Stimulated activated CD8-positive, alpha-beta memory T cell treated with anti-CD3 and anti-CD28 coated beads, Interleukin-4, amount 100 ng/mL, for 1 hour (primary cell): ENCODE measurements at places on chromosomes 4 and X.

- DNase-seq, result peak; percentile 6
Measured at GRCh38 chr4:20916106-20916505, 215.8 kb downstream of the PACRGL start.

DNA sequence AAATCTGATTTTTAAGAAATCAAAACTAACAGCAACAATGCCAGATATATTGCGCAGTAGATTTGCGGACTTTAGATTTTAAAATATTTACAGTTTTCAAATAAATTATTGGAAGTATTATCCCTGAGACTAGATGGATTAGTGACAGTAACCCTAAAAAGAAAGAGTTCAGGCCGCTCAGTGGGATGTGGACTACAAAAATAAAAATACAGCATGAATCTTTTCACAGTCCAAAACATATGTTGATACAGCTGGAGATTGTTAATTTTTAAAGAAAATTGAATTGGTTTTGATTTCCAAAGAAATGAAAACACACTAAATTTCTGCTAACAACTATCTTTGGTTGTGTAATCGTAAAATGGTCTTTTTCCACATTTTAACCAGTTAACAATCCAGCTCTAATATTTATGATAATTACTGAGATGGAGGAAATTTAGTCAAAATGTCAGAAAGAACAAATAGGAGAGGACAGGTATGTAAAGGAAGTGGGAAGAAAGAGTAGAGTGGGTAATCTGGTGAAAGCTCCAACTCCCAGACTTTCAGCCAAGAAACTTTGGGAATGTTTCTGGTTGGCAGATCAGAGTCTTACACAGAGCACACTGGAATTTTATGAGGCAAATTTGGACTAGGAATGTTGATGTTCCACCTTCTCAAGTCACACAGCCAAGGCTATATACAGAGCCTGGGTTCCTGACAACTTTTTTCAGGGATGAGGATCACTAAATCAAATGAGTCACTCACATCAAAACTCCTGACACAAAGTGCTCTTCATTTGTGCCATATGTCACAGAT, 15.1 kb downstream of the C4orf36 start:
- no peak for DNase-seq

GRCh38 chrX:120791013-120791643, 84.5 kb downstream of the CT47B1 start:
- no peak for DNase-seq

DNA sequence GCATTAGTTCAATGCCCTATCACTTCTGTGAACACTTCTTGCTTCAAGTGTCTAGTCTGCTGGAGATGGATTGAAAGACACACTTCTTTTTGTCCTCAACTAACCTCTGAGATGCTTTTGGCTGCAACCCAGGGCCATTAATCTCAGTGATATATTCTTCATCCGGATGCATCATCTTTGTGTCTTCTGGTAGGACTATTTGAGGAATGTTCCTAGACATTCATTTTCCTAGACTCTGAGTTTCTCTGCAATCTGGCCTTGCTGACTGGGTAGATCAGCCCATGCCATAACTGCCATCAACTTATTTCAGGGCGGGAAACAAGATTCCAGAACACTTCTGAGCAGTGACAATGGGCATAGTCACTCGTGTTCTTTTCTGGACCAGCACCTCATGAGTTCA, 329.4 kb downstream of the PDGFC start:
- DNase-seq, result no peak

DNA sequence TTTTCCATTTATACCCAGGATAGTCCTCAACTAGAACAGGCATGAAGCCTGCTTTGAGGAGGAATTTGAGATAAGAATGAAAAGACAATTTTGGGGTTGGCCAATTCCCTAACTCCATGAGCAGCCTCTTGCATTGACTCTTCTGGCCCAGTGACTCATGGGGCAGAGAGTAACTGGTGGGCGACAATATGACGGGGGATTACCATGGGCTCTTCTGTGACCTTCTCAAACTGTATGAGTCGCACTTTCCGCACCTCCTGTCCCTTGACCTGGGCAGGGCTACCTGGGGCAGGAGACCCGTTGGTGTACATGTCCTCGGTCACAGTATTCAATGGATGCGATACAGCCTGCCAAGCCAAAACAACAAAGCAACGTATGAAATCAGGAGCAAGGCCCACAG, 13.3 kb downstream of the MPP1 start:
- DNase-seq, result no peak

DNA sequence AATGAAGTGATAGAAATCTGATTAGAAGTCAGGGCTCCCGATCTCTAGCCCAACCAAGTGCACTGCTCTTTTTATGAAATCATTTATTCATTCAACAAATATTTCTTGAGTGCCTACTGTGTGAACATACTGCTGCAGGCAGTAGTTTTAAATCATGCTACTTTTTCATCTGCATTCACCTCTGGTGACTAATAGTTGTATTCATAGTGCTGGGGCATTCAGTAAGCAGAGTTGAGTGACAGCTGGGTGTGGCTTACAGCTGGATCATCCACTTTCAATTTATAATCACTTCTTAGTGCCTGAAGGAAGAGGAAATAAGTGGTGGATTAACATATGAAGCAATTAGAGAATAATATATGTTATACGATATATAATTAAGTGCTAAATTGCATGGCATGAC, 94.1 kb upstream of the HPRT1 start:
- DNase-seq, result no peak

- DNase-seq, result no peak
Measured at GRCh38 chr4:24809815-24810405, 14.5 kb downstream of the SOD3 start.

DNA sequence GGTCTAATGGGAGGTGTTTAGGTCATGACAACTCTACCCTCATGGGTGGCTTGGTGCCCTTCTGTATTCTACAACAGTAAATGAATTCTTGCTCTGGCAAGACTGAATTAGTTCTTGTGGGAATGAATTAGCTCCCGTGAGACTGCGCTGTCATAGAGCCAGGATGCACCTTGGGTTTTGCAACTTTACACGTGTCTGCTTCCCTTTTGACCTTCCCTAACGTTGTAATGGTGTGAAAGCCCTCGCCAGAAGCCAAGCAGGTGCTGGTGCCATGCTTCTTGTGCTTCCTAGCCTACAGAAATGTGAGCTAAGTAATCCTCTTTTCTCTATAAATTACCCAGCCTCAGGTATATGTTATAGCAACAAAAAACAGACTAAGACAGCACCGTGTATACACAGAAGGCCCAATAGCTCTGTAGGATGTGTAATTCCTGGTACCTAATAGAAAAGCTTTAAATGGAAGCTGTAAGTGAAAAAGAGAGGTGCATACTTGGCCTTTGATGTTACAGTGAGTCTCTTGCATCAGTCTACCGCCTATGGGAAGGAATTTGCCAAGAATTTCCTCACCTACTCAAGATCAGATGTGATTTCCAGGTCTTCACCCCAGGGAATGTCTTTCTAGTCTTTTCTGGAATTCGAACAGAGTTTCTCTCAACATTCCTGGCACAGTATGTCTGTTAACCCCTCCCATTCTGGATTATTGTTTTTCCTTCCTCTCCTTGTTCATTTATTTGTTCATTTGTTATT, 3.2 kb upstream of the ENPEP start:
- no peak for DNase-seq

DNA sequence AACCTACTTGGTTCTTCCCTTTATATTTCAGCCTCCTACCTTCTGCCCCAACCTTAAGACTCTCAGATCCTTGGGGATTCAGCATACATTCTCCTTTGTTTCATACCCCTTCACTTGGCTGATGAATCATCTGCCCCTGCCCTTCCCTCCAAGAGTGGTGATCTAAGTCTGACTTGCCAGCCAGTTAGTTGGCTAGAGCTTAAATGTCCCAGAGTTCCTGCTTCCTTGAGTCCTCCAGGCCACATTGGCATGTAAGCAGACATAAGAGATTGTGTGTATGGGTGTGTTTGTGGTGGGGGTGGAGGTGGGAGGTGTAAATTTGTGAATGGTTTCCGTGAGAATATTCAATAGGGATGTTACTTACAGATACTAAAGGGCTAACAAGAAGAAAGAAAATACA, 3.7 kb upstream of the TEX13D start:
- no peak for DNase-seq

DNA sequence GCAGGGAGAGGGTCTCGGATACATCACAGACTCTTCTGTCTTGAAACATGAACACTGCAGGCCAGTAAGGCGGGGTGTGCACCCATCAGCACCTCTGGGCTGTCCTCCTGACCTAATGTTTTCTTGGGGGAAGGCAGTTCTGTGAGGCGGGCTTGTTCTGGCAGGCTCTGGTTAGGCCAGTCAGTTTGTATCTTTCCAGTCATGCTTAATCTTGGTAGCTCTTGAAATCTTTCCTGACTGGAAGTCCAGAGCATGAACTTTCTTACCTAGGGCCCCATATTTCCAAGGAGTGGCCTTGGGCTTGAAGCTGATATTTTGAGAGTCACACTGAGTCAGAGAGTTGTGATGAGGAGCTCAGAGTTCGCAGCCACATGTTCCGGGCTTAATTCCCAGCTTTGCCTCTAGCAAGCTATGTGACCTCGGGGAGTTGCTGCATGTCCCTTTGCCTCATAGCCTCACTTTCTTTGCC, 54.2 kb upstream of the RASSF6 start:
- no peak for DNase-seq

- no peak for DNase-seq
Measured at GRCh38 chr4:604131-604530, 21.2 kb upstream of the PDE6B start.

DNA sequence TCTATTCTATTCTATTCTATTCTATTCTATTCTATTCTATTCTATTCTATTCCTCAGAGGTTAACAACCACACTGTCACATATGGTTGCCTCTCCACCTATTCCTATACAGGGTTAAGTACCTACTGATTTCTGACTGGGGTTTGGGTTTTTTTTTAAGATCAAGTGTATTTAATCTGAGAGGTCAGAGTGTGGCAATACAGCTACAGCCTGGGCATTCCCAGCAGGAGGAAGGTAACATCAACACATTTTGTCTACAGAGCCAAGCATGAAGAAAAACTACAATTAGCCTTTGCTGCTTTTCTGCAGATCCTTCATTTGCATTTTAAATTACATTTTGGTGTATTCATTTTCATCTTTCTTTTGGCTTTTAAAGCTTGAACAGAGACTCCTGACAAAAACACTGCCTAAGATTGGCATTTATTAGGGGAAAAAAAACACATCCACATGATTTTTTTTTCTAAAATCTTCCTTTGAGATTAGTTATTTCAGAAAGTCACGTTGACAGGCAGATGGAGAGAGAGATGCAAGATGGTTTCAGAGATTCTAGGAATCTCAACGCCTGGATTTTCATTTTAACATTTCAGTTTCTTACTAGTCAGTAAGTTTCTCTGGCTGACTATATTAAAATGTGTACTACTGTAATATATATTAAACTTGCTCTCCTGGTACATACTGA, 255.9 kb upstream of the TET2 start:
- no peak for DNase-seq

GRCh38 chrX:17882680-17883079, 21.6 kb upstream of the RAI2 start:
- no peak for DNase-seq

GRCh38 chr4:145498430-145498829, 16.8 kb downstream of the SMAD1 start:
- no peak for DNase-seq

GRCh38 chr4:73245955-73246354, 12.6 kb downstream of the ANKRD17 start:
- no peak for DNase-seq

DNA sequence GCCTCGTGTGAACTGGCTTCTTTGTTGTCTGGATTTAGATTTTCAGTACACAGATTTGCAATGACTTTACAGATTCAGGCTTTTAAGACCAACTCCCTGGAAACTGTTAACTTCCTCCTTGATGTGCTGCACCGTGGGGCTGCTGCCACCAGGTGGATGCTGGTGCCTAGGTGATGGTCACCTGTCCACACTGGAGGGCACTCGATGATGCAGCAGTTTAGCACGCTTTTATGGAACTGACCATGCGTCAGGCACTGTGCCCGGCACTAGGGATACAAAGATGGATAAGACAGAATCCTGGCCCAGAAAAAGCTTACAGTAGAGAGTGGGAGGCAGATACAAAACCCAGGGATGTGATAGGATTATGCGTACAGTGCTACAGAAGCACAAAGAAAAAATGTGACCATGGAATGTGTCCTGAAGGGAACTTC, 180.7 kb downstream of the CEP135 start:
- DNase-seq, result no peak

GRCh38 chr4:145153904-145154298, 26.5 kb downstream of the OTUD4 start:
- no peak for DNase-seq

- DNase-seq, result no peak
Measured at GRCh38 chr4:119286377-119287002, 35.4 kb downstream of the FABP2 start.

DNA sequence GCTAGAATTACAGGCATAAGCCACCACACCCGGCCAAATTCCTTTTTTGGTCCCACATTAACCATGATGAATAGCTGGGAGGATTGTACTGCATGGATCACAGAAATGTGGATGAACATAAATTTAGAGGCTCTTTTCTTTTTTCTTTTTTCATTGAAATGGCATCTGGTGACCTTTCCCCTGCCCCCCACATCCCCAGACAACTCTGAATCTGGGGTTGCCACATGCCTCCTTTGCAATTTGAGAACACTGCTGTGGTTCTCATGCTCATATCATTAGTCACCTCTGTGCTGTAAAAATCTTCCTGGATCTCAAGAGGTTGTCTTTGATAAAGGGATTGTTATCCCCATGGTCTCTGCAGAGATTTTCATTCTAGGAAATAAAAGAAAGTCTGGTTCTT, 22.8 kb upstream of the FMR1NB start:
- no peak for DNase-seq

DNA sequence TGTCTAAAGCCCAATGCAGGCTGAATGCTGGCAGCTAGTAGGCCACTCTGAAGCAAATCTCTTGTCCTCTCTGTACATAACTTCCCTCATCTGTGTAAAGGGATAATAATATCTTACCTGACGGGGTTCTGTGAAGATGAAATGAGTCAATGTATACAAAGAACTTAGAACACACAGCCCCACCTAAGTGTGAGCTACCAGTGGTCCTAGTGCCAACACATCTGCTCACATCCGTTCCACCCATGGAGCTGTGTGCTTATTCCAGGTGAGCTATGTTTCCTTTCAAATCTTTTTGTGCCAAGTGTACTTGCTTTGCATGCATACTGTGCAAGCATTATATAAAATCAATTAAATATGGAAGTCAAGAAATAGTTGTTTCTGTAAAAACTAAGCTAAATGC, 116.4 kb downstream of the TSPAN5 start:
- DNase-seq, result no peak

DNA sequence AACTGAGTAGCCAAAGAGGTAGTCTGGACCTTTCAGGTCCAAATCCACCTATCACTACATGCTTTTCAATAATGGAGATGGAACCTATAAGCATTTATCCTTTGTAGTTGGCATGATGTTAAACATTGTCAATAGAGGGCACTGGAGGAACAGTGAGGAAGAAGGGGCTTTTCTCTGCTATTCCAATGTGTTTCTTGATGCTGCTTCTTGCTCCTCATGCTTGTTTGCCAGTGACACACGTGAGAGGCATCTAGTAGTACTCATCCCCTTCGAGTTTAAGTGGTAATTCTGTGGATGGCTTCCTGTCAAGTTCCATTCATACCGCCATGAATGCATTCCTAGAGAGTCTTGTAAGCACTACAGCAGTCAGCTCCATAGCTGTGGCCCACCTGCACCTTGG, 84.0 kb downstream of the NAA11 start:
- no peak for DNase-seq
